ENCODE measurements at places on chromosomes 12 and 14.
A peak's percentile ranks its signal among the peaks of the same experiment; 100 is the strongest.

DNA sequence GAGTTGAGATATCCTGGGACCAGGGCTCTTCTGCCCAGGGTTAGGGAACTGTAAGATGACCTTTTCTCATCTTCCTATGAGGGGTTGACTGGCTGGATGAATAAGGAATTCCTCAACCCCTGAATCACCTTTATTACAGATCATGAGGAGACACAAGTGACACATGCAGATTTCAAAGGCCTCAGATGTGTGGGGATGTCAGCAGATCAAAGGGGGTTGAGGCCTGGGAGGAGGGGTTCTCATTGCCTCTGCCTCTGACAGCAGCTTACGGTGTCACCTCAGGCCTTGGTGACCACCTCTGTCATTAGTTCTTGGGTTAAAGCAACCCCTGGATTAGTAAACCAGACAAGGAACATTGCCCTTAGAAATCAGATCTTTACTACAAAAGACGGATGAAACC, 2.1 kb upstream of the KRT72 start:
- no peak for DNase-seq

DNA sequence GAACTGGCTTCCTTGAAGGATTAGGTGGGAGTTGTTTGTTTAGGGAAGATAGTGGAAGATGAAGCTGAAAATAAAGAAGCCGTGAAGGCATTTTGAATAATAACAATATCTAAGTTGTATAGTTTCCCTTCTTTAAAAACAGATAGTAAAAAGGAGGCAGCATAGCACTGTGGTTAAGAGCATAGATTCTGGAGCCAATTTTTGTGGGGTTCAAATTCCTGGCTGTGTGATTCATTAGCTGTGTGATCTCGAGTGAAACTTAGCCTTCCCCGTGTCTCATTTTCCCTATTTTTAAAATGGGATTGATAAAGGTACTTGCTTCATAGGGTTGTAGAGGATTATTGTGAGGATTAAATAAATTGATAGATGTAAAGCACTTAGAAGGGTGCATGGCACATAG, 104.5 kb downstream of the MYRFL start:
- DNase-seq = no peak

GRCh38 chr12:22413592-22413991, 79.1 kb upstream of the ST8SIA1 start:
- no peak for DNase-seq

DNA sequence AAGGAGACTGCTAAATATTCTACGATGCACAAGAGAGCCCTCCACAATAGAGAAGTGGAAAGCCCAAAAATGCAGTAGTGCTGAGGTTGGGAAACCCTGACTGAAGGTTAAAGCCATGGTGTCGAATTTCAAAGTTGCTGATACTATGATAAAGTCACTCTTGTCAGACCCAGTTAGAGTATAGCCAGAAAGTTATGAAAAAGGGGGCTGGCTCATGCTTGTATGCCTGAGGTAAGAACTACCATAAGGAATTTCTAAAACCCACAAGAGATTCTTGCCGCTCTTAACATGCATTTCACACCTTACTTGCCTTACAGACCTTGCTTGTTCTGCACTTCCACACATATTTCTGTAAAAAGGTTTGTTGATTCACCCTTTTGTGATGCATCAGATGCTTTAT, 184.6 kb downstream of the SLC6A15 start:
- no peak for DNase-seq

DNA sequence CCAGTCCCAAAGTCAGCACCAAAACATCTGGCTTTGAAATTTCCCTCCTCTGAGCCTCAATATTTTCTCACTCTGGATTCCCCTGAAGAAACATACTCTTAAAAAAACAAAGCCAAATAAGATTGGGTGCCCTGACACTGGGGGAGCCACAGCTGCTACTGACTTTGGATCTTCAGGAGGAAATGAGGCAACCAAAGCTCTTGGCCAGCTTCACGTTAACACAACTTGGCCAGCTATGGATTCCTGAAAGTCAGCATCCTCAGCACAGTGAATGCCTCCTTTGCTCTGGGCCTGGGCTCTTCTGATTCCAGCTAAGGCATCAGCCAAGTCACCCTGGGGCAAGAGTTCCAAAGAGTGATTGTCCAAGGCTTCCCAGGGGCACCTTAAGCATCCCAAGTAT, 254.8 kb downstream of the ANO2 start:
- DNase-seq = no peak

- DNase-seq = no peak
Observed at GRCh38 chr12:114682106-114682784, 1.7 kb downstream of the TBX3 start.

- DNase-seq = no peak
Observed at GRCh38 chr12:19288161-19288560, 151.1 kb upstream of the AEBP2 start.

DNA sequence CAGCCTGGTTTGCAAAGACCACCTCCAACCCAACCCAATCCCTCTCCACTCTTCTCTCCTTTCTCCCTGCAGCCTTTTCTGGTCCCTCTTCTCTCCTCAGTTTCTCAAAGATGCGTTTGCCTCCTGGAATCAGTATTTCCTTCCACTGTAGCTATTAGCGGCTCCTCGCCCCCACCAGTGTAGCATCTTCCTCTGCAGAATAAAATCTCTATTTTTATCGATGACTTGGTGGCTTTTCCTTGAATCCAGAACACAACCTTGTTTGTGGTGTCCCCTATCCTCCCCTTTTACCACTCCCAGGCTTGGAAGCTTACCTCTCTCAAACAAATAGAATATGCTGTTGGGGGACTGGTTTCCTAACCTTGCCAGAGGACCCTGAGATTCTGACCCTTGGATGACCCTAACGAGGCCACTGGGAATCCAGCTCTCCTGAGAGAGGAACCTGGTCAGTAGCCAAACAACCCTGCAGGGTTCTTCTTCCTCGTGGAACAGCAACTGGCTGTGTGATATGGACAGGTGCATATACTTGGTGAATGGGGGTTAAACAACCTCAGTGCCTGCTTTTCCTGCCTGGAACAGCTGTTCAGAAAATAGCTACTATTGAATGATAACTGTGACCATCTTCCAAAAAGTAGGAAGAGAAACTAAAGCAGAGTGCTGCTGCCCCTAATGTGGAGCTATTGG, 4.4 kb downstream of the WNT1 start:
- DNase-seq = no peak

- no peak for DNase-seq
Observed at GRCh38 chr12:38155020-38155395, 161.6 kb upstream of the ALG10B start.

DNA sequence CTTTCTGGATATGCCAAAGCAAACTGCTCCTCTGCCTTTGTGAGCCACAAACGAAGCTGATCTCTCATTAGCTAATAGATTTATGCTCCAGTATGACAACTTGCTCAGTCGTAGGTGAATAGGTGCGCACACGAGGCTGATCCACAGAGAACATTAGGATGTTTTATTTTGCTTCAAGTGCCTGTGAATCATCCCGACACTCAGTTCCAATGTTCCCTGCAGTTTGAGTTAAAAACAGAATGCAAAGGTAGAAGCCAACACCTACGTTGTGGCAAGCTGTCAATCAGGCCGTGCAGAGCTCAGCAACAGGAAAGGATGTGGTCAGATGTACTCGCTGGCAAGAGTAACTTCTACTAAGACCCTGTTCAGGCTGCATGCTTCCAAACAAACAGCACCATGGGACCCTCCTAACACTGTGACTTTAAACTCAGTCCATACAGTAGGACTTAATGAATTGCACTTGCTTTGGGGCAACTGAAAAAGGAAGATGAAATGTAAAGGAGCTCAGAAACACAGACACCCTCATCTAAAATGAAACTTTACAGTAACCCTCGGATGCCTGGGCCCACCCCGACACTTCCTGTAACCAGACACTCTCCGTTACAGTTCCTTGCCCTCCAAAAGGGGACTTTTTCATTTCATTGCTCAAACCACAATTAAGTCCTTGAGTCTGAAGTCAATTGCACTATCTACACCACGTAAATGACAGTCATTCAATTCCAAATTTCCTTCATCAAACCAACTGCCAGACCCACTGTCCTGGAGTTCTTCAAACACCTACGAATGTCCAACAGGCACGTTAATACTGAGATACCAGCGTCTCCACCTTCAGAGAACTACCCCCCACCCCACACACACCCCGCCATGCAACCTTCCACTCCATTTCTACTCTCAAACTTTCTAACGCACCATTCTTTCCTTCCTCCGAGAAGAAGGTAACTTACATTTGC, 1.6 kb downstream of the CCDC88C start:
- DNase-seq = peak; percentile 46

GRCh38 chr14:84084056-84084630, 1445.8 kb upstream of the FLRT2 start:
- no peak for DNase-seq

DNA sequence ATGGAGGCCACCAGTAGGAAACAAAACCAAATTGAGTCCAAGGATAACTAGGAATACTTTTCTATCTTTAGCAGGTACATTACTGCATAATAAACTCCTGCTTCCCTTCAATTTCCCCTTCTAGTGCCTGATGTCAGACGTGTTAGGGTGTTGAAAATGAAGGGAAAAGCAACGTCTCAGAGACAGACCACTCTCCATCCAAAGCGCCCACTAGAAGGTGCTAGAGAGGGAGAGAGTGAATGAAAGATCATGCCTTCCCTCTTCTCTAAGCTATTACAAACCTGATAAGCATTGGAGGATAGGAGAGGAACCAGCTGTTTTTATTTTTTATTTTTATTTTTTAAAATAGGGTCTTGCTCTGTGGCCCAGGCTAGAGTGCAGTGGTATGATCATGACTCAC, 64.1 kb downstream of the ZNF641 start:
- DNase-seq = no peak

DNA sequence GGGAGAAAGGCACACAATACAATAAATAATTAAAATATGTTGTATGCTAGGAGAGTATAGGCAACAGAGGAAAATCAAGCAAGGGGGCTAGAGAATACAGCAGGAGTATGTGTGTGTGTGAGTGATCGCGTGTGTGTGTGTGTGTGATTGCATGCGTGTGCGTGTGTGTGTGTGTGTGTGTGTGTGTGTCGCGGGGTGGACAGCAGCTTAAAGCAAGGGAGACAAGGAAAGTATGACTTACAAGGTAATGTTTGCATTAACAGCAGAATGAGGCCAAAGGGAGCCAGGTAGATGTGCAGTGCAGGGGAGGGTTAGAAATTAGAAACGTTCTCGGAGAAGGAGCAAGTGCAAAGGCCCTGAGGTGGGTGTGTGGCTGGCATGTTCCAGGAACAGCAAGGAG, 57.4 kb upstream of the KCNA1 start:
- DNase-seq = no peak

DNA sequence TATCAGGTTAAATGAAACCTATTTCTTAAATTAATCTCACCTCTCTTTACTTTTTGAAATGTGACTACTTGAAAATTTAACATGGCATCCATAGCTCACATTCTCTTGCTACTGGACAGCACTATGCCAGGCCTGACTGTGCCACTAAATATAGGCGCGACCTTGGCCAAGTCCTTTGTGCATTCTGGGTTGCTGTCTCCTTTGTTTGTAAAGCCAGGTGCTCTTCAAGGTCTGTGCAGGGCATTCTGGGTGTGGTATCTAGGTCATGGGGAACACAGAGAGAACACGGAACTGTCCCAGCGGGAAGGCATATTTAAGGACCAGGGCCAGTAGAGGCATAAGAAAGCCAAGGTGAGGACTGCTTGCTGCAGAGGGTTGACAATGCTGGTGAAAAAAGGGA, 121.2 kb downstream of the ZNF664 start:
- DNase-seq = no peak

GRCh38 chr12:11763760-11764520, 114.5 kb downstream of the ETV6 start:
- no peak for DNase-seq

DNA sequence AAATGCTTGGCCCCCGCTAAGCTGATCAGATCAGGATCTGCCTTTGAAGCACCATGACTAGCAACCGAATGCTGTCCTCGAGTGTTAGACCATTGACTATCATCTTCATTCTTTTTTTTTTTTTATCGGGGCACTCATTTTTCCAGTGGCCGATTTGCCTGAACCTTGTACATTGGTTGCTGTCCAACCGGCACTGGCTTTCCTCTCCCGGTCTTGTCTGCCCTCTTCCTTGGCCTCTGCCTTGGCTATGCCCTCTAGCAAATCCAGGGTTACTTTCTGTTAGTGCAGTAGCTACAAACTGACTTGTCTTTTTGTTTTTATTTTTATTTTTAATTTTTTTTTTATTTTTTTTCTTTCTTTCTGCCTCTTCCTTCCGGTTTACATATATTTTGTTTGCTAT, 102.3 kb downstream of the ALG10 start:
- no peak for DNase-seq

GRCh38 chr14:94548999-94549985, 11.9 kb upstream of the SERPINA4 start:
- peak; percentile 43 for DNase-seq

- DNase-seq = no peak
Observed at GRCh38 chr12:50101663-50102062, 2.1 kb upstream of the GPD1 start.

DNA sequence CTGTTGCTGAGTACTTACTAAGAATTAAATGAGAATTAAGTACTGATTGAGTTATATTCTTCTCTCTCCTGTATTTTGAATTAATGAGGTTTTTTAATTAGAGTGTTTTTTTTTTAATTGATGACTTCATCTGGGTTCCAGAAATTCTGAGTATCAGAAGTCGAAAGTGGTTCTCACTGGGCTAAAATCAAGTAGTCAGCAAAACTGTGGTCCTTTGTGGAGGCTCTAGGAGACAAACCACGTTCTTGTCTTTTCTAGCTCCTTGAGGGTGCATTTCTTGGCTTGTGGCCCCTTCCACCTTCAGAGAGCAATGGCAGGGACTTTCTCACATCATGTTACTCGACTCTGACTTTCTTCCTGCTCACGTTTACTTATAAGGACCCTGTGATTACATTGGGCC, 8.1 kb upstream of the DYRK4 start:
- no peak for DNase-seq

GRCh38 chr12:90393089-90393488, 561.9 kb downstream of the CCER1 start:
- DNase-seq = no peak

DNA sequence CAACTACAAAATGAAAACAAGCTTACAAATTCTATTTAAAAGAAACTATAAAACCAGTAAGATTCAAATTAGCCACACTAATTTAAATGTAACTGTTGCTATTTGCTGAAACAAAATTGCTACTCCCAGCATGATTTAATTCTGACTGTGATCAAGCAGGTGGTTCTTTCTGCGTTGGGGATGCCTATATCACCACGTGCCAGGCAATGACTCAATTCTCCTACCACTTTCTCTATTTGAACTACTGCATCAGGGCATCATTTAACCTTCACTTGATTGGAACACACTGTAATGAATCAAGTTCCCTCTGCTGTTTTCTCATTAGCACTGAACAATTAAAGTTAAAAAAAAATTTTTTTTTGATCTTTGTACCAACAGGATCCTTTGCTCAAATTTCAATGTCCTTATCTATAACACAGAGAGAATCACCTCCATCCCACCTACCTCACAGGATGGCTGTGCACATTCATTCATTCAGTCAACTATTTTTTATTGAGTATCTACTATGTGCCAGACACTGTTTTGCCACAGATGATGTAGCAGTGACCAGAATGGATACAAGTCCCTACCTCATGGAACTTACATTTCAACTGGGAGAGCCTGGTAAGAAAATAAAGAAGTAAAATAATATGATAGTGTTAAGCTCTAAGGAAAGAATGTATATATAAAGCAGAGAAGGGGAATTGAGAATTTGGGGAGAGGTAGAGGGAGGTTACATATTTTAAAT, 8.0 kb upstream of the ACTN1 start:
- DNase-seq = no peak

GRCh38 chr14:26206640-26207039, 391.2 kb downstream of the NOVA1 start:
- DNase-seq = no peak

All from stimulated activated CD4-positive, alpha-beta T cell treated with anti-CD3 and anti-CD28 coated beads, Interleukin-4, amount 100 ng/mL, for 48 hours (primary cell).